ENCODE measurements at places on chromosomes 11 and 22.
A peak's percentile ranks its signal among the peaks of the same experiment; 100 is the strongest.

- DNase-seq = no peak
Measured at GRCh38 chr11:66973956-66974580, 1.0 kb upstream of the C11orf86 start.

- DNase-seq = no peak
Measured at GRCh38 chr11:17508791-17509190, 32.1 kb upstream of the ABCC8 start.

DNA sequence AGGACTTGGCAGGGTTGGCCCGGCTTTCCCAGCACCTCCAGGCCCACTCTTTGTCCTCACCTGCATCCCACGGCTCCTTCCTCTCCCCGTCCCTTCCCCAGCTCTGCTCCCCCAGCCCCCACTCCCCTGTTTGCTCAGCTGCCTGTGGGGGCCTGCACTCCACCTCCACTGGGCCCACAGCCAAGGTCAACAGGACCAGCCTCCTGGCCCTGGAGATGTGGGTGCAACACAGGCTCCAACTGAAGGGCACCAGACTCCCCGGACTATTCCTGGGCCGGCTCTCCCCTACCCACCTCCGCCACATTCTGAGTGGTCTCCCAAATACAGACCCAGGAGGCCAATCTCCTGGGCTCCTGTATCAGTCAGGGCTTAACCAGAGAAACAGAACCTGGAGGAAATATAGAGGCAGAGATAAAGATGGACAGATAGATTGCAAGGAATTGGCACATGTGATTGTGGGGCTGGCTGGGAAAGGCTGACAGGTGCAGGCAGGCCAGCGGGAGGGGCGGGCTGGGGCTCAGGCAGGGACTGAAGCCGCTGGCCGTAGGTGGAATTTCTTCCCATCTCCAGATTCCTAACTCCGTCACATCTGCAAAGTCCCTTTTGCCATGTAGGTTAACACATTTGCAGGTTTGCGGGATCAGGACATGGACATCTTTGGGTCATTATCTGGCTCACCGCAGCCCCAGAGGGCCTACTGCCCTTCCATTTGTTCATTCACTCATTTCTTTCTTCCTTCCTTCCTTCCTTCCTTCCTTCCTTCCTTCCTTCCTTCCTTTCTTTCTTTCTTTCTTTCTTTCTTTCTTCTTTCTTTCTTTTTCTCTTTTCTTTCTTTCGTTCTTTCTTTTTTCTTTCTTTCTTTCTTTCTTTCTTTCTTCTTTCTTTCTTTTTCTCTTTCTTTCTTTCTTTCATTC, 45.8 kb upstream of the MYH9 start:
- peak; percentile 57 for DNase-seq

DNA sequence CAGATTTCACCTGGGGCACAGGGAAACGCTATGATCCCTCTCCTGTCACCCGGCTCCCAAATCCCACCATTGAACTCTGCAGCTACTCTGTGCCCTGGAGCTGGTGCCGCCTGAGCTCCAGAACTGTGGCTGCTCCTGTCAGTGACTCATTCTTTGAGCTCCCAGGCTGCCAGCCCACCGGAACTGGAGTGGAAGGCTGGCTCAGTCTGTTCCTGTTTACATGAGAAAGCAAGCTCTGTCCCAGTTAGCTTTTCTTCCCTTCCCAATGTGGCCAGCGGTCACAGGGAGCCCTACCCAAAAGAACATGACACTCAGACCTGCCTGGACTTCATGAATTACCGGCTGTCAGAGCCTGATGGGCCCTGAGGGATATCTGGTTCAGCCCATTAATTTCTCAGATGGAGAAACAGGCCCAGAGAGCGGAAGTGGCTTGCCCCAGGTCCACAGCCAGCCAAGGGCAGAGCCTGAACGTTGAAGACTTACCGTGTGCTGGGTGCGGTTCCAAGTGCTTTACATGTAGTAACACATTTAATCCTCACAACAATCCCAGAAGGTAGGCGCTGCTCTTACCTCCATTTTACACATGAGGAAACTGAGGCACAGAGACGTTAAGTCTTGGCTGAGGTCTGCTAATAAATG, 23.8 kb upstream of the IGSF22 start:
- DNase-seq = peak; percentile 75

DNA sequence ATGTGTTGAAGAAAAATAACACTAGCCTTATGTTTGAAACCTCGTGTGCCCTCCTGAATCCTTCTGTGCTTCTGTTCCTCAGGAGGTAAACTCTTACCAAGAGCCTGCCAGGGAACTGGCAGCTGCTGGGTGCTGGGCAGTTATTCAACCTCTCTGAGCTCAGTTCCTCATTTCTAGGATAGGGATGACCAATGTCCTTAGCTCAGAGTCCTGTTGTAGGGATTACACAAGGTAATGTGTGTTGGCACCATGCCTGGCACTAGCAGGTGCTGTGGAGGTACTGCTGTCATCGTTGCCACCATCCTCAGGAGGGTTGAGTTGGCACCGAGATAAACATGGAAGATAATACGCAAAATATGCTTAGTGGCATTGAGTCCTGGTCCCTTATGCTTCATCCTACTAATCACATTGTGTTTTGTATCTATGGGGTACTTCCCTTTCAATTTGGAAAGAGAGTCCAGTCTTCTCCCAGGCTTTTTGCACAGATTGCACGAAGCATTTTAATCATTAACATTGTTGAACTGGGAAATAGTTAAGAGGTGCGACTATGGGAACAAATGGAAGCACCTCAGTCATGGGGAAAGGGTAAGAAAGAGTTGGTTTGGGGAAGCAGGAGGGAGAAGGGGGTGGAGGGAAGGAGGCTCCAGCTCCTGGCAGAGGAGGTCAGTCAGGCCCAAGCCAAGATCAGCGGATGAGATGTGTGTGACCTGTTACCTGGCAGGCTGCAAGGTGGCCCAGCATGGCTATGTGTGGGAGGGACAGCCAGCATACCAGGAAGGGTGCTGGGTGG, 56.7 kb downstream of the CABIN1 start:
- DNase-seq = no peak
